ENCODE measurements at places on chromosomes 4 and X. TPM values are rescaled to one million over a fixed set of nuclear protein-coding genes. Genes with fewer than 3 reads are reported as not detected.

GRCh38 chrX:119507206-119507605 lies 39.0 kb downstream of the SLC25A5 start:
- no peak for DNase-seq

Gene USP17L21
- total RNA-seq, result not detected

GRCh38 chr4:150855981-150856510 lies 159.0 kb downstream of the LRBA start:
- DNase-seq, result no peak

Gene GPM6B
- total RNA-seq, result not detected

- DNase-seq, result no peak
Observed at GRCh38 chr4:42568610-42569207, 88.2 kb downstream of the ATP8A1 start.

GRCh38 chrX:127571834-127572233 lies 480.4 kb downstream of the ACTRT1 start:
- DNase-seq, result no peak

DNA sequence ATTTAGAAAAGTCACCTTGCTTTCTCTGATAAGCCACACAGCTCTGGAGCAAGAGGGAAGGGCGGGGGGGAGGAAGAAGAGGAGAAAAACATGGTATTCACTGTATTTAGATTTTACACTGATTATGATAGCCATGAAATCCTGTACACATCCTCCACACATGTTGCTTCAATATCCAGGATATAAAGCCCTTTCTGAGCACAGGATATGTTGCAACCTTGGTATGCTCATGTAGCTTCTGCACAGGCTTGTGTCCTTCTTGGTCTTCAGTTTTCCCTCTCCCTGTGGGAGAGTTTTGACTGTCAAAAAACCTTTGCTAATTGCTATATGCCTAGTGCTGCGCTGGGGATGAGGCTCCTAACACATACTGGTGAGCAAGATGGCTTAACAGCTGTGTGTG lies 61.9 kb upstream of the DAPP1 start:
- DNase-seq, result no peak

Gene ZFP92
- total RNA-seq, result 1.2 TPM
